Stimulated activated CD4-positive, alpha-beta T cell treated with anti-CD3 and anti-CD28 coated beads, Interleukin-1b, Interleukin-23, amount 100 ng/mL, for 1 hour (primary cell): ENCODE measurements at places on chromosomes 1 and 21.

- no peak for DNase-seq
These were observed 6.8 kb upstream of the MTARC2 start for GRCh38 chr1:220741349-220741748.

DNA sequence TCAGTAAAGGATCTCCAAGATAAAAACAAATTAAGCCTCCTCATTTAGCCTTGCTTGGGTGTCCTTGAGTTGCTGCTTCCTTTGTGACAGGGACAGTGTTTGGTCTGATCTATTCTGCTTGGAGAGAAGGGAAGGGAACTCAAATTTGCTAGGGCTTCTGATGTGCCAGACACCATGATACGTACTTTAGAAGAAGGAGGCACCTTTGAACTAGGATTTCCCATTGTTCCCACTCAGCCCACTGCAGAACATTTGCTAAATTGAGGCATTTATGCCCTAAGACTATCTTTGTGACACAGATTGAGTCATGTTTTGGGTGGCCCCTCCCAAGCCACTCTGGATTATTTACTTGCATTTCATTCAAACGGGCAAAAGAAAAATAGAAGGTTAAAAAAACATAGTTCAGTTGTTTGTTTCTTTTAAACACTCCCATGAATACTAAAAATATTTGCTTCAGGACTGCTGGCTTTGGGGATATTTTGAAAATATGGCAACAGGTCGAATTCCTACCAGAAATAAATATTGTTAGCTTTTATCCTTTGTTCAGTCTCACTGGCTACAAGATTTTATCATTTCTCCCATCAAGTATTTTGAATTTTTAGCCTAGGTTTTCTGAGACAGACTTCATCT lies 81.9 kb upstream of the WLS start:
- DNase-seq: no peak

- no peak for DNase-seq
These were observed 73.6 kb upstream of the NBPF3 start for GRCh38 chr1:21366288-21366687.

DNA sequence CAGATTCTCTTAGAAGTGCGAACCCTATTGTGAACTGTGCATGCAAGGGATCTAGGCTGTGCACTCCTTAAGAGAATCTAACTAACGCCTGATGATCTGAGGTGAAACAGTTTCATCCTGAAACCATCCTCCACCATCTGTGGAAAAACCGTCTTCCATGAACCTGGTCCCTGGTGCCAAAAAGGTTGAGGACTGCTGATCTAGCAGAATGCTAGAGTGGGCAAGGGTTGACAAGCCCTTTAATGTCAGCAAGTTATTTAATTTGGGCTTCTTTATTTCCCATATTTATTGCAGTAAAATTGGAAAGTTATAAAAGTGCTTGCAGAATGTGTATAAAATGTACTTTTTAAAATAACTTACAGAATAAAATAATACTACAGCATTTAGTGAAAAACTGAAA lies 26.4 kb downstream of the ALG14 start:
- DNase-seq: no peak

DNA sequence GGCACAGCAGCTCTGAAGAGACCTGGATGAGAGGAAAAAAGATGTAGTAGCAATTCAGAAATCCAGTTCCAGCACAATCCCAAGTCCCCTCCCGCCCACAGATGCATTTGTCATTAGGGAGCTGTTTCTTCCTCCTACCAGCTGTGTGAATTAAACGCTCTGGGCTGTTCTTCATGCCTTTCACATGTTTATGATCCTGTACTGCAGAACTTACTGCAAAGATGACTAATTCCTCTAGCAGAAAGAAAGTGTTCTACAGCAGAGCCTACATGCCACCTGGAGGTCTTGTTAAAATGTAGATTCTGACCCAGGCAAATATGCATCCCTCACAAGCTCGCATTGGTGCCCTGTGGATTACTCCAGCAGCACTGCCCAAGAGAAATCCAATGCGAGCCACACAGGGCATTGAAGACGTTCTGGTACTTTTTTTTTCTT lies 6.5 kb downstream of the ENO1 start:
- no peak for DNase-seq

- no peak for DNase-seq
These were observed 88.3 kb downstream of the AK5 start for GRCh38 chr1:77370161-77370560.

- DNase-seq: no peak
These were observed 2.0 kb downstream of the EDEM3 start for GRCh38 chr1:184752656-184753055.

GRCh38 chr1:5954964-5955363 lies 37.3 kb downstream of the NPHP4 start:
- DNase-seq: no peak

- no peak for DNase-seq
These were observed 152.9 kb upstream of the DAB1 start for GRCh38 chr1:57576756-57577155.

- DNase-seq: no peak
These were observed 41.7 kb downstream of the LRP8 start for GRCh38 chr1:53285969-53286760.

- DNase-seq: no peak
These were observed 218.5 kb downstream of the DISC1 start for GRCh38 chr1:231844986-231845502.

- no peak for DNase-seq
These were observed 130.0 kb upstream of the KCNJ15 start for GRCh38 chr21:38126666-38127303.

DNA sequence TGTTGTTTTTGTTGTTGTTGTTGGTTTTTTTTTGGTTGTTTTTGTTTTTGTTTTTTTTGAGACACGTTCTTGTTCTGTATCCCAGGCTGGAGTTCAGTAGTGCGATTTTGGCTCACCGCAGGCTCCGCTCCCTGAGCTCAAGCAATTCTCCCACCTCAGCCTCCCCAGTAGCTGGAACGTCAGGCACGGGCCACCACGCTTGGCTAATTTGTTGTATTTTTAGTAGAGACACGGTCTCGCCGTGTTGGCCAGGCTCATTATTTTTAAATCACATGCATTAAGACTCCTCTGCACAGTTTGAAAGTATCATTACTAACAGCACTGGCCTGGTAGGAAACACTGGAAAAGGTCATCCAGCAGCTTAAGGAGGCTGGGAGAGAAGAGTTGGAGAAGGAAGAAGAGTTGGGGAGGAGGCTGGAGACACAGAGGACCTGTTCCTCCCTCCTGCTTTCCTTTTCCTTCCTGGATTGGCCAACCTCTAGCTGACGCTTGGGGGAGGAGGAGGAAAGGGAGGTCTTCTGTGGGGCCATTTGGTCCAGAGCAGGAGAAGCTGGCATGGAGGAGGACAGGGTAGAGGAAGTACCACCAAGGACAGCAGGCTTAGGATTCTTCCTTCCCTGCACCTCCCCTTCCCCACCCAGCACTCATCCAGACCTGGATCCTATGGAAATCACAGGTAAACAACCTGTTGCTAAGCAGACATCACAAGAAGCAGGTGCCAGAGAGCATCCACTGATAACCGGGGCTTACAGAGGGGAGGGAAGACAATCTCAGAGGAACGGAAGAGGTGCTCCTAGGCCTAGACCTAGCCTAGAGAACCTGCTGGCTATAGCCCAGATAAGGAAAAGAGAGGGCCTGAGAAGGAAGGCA lies 71.9 kb upstream of the GOLT1A start:
- DNase-seq: no peak

- DNase-seq: no peak
These were observed 588.0 kb upstream of the BEND5 start for GRCh38 chr1:49364676-49365075.

GRCh38 chr1:46301406-46301807 lies 2.0 kb downstream of the LRRC41 start:
- no peak for DNase-seq

DNA sequence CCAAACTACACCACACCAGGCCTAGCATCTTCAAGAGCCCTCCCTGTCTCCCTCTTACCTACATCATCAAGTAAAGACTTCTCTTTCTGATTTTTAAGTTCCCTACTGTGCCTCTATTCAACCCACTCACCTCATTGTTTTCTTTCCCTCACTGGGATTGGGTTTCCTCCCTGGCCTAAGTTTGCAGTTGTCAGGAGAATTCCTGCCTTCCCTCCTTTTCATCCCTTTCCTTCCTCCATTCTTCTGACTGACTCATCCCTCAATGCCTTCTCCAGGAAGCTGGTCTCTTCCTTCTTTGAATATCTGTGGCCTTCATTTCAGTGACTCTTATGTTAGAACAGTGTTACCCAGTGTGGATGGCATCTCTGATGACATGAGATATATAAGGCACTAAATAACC lies 139.9 kb upstream of the KIAA0040 start:
- no peak for DNase-seq

DNA sequence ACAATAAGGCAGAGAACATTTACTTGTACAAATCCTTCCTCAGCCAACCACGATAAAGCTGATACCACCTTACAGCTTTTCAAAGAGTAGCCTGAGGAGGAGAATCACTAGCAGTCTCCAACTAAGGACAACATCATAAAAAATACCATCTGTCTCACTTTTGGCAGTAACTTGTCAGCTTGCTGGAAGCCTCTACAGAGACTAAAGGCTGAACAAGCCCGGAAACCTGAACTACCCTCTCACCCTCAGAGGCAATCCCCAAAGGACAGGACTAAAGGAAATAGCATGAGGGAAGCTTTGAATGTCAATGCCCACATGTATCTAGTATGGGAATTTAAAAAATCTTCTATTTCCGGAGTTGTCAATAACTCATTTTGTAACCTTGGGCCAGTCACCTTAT lies 10.6 kb downstream of the SRSF4 start:
- no peak for DNase-seq

DNA sequence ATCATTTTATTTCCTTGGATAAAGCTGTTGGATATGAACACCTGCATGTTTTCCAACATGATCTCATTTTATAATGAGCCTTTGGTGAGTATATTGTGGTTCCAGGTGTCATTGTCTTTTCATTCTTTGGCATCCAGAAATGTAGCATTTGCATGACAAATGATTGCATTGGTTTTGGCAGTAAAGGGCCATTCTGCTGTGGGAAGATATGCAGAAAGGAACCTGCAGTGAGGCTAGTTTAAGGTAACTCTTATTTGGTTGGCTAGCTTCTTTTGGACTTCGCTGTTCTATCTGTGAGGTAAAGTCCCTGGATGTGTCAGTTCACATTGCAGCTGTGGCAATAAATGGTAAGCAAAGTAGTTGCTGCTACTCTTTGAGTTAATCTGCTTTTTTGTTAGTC lies 343.0 kb downstream of the AMY1C start:
- DNase-seq: no peak

GRCh38 chr1:178263341-178263740 lies 169.4 kb downstream of the RASAL2 start:
- DNase-seq: no peak

GRCh38 chr1:163267962-163268361 lies 53.8 kb upstream of the NUF2 start:
- DNase-seq: no peak

GRCh38 chr1:161721738-161722343 lies 497 bp downstream of the FCRLB start:
- no peak for DNase-seq

DNA sequence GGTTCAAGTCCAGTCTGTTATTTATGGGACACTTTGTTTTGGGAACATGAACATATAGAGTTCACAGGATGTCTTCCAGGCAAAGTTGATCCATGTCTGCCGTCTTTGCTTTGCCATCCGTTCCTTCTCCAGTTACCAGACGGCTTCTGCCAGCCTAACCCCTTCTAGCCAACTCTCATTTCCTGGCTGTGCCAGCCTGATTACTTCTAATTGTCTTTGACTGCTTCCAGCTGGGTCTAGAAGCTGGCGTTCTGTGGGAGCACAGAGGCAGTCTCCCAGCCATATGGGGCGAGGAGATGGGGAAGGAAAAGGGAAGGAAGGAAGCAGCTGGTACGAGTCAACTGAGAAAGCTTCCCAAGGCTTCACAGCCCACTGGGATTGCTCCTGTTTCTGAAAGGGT lies 3.1 kb upstream of the HUNK start:
- no peak for DNase-seq

GRCh38 chr1:17060306-17060749 lies 6.5 kb upstream of the SDHB start:
- DNase-seq: no peak

DNA sequence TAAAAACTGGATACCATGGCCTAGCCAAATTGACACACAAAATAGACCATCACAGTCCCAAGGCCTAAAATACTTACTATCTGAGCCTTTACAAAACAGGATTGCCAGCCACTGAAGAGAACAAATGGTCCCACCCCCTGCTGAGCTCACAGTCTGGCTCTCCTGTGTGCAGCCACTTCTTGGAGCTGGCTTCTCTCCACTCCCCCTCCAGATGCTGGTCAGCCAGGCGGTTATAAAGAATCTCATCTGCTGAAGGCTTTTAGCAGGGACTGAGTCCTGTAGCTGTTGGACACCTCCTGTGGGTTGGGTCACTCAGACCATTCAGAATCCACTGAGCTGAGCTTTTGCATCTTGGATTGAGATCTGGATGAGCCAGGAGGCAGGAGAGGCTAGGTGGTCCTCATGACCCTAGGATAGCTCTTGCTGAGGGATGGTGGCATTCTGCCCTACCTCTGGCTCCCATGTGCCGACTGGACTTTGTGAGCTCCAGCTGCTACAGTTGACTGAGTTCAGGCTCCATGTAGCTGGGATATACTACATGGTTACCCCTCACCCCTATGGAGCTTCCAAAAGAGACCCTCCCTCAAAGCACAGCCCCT lies 16.1 kb downstream of the OXCT2 start:
- DNase-seq: no peak

DNA sequence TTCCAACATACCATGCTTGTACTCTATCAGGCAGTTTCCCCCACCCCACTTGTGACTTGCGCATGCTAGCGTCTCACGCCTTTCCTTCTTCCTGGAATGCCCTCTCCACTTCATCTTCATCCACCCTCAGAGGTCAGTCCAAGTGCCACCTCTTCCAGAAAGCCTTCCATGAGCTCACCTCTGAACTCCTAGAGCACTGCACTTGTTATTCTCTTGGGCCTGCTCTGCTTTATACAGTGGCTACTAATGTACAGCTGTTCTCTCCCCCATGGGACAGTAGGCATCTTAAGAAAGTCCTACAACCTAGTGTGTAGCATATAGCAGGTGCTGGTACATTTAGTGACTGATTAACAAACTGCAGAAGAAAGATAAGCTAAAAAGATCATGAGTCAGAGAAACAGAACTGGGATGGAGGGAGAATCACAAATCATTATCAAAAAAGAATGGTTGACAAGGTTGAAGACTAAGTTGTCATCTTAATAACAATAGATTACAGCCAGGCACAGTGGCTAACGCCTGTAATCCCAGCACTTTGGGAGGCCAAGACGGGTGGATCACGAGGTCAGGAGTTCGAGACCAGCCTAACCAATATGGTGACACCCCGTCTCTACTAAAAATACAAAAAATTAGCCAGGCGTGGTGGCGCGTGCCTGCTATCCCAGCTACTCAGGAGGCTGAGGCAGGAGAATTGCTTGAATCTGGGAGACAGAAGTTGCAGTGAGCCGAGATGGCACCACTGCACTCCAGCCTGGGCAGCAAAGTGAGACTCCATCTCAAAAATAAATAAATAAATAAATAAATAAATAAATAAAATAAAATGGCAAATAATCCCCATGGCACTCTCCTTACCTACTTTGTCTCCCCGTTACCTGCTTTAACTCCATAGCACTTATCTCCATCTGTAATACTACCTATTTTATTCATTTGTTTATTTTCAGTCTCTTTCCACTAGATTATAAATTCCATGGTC lies 16.3 kb upstream of the TSPAN1 start:
- no peak for DNase-seq
